ENCODE measurements at places on chromosomes 16 and 17. TPM values are rescaled to one million over a fixed set of nuclear protein-coding genes. Genes with fewer than 3 reads are reported as not detected.

DNA sequence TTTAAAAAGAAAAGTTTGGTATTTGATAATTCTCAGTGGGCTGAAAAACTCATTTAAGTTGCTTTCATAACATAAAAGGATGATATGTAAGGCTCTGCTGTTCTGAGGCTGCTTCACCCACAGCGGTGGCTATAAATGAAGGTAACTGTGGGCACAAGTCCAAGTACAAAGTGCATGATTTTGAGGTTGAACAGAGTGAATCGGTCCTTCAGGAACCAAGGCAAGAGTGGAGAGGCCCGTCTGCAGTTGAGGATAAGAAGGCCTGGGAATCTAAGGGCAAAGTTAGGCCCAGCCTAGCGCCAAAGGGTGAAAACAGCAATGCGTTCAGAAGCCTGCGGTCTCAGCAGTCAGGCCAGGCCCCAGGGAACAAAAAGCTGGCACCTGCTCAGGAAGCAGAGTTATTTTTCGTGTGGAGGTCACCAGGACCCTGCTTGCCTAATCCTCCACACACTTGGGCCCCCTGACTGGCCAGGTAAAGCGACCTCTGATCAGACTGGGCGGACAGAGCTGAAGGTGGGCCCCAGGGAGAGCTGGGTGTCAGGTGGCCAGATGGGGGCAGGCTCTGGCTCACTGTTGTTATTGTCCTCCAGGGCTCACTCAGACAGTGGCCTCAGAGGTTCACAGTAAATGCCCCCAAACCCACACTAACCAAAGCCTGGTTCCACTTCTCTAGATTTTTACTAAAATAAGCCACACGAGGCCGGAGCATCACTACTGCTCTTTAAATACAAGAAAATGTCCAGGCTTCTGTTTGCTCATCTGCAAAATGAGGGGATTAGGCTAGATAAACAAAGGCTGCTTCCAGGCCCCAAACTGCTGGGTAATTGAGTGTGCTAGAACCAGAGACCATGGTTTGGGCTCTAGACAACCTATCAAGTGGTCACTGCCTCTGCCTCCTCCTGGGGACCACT, 46.5 kb downstream of the TEX2 start:
- DNase-seq = no peak

DNA sequence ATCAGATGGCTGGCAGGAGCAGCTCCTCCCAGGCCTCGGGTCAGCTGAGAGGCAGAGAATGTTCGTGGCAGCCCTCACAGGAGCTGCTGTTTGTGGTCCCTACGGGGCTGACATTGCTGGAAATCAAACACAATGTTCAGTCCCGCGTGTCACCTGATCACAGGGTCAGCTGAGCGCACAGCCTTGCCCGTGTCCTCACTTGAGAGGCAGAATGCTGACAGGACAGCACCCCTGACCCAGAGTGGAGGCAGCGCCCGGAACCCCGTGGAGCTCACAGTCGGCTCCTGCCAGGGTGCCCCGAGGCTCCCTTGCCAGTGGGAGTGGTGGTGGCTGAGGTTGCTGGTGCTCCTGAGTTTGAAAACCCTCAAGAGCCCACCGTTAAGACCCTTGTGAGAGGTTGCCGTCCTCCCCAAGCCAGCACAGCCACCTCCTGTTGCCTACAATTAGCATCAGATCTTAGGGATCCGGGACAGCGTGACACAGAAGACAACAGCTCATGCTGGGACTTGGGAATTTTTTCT, 3.6 kb upstream of the CHMP6 start:
- DNase-seq = no peak

- no peak for DNase-seq
Measured at GRCh38 chr17:76088041-76088867, 9.3 kb downstream of the ZACN start.

DNA sequence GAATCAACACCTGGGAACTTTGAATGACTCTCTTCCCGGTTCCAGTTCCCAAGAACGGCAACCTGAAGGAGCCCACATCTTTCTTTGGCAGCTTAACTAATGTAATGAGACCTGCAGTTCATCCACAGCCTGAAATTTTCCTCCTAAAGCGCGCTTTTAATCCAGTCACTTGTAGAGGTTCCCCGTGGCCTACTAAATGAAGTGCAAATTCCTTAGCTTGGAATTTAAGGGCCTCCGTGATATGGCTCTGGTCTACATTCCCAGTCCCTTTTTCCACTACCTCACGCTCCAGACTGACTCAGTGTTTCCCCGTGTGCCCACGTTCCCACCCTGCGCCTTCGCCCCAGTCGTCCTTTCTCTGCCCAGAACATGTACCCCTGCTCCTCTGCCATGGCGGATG, 27.2 kb downstream of the FZD2 start:
- no peak for DNase-seq

DNA sequence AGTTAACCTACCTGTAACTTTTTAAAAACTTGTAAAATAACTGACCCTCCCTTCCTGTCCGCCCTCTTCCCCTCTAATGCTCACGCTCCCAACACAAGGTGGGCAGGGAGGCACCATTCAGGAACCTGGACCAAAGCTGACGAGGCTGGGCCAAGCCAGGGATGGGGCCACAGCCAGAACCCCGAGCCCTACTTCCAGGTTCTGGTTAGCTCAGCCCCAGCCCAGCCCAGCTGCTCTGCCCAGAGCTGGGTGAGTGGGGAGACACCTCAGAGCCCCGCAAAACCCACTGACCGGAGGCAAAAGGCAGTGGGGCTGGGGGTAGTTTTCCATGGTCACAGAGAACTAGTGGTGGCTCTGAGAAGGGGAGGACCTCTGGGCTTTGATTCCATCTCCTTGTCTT, 7.4 kb downstream of the CNP start:
- no peak for DNase-seq

Gene KRT25
- not detected for total RNA-seq

GRCh38 chr17:38443356-38444031, 15.2 kb downstream of the ARHGAP23 start:
- DNase-seq = no peak

Gene NUBP1
- total RNA-seq = 49.3 TPM

Gene CDRT15L2
- not detected for total RNA-seq

GRCh38 chr16:30615358-30616091, 5.3 kb upstream of the ZNF689 start:
- peak; percentile 50 for DNase-seq

- no peak for DNase-seq
Measured at GRCh38 chr17:33811984-33812577, 443.0 kb upstream of the CCL2 start.

DNA sequence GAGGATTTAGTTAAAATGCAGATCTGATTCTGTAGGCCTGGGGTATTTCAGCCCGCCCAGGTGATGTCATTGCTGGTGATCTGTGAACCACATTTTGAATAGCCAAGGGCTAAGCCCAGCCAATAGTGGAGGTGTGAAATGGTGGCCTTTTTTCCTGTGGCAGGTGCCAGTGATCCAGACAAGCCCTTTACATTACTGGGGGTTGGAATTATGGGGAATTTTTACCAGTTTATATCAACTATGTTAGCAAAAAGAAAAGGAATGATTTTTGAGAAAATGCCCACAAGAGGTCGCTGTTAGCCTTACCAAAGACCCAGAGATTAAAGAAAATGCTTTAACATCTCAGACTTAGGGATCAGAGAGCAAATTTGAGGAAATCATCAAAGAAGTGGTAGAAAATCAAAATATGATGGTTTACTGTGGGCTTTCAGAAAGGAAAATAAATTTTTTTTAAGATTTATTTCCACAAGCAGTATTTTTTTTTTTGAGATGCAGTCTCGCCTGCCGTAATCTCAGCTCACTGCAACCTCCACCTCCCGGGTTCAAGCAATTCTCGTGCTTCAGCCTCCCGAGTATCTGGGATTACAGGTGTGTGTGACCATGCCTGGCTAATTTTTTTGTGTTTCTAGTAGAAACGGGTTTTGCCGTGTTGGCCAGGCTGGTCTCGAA, 3.9 kb downstream of the VPS35L start:
- peak; percentile 74 for DNase-seq

- DNase-seq = peak; percentile 2
Measured at GRCh38 chr16:85465328-85466303, 147.5 kb upstream of the GSE1 start.

Gene GPS1
- 240 TPM for total RNA-seq

- no peak for DNase-seq
Measured at GRCh38 chr16:3242709-3243108, 7.8 kb upstream of the ZNF200 start.

GRCh38 chr16:22001591-22001990, 675 bp upstream of the PDZD9 start:
- peak; percentile 82 for DNase-seq

- DNase-seq = no peak
Measured at GRCh38 chr17:33989361-33990148, 265.5 kb upstream of the CCL2 start.

Gene AKAP1
- 108 TPM for total RNA-seq

DNA sequence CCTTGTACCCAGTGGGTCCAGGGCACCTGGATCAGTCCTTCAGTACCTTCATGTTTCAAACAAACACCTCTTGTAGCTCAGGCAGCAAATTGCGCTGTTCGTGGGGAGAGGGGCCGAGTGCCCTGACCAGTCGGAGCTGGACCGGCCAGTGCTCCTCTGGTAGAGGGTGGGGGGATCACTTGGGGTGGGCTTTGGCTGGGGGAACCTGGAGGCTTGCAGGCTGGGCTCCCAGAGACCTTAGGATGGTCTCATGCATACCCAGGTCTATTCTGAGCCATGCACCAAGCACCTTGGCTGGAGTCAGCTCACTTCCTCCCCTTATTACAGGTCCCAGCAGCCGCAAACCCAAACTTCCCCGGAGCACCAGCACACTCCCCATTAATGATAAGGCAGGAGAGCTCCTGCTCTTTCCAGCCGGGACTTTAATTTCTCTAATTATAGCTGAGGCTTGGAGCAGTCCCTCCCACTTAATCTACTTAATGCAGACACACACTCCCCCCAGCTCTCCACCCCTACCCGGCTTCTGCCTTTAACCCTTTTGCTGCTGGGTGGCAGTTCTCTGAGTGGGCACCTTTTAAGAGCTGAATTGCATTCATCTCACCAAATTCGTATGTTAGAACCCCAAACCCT, 26.3 kb upstream of the MGAT5B start:
- peak; percentile 17 for DNase-seq
